Skin of body (tissue), 3 donors: ENCODE measurements at places on chromosomes 2 and 18. TPM values are rescaled to one million over a fixed set of nuclear protein-coding genes. Genes with fewer than 3 reads are reported as not detected.

GRCh38 chr2:1837022-1837421 lies 92.7 kb upstream of the PXDN start:
- no peak for DNase-seq

Gene PLCL1
- 10.9 TPM for total RNA-seq

Gene UGT1A10
- not detected for total RNA-seq

Gene FIGLA
- total RNA-seq, result not detected

- DNase-seq, result peak; percentile 90
Observed at GRCh38 chr2:64330281-64331113, 123.5 kb upstream of the LGALSL start.

DNA sequence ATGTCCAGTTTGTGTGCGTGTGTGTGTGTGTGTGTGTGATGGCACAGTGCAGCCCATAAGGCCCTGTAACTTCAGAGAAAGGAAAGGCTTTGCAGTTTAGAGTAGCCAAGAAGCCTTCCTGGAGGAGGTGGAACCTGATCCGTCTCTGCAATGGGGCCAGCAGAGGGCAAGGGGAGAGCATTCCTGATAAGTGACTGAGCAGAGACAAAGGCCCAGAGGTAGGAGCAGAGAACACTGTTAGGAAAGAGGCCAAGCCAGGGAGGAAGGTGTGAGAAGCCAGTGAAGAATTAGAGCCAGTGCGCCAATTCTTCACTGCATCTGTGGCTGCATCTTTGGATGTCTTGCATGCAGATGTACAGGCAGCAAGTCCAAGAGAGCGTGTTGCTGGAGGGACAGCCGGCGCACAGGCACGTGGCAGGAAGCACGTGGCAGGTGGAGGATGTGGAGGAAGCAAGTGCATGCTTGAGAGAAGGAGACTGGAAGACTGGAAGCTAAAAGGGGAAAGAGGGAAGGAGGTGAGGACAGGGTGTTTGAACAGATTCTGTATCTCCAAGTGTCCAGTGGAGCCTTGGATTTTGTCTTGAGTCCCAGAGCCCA lies 196.3 kb downstream of the CTIF start:
- no peak for DNase-seq
